ENCODE measurements at places on chromosomes 16 and 17.
A peak's percentile ranks its signal among the peaks of the same experiment; 100 is the strongest.

- no peak for DNase-seq
Measured at GRCh38 chr17:82153295-82153691, 55.3 kb upstream of the FASN start.

GRCh38 chr16:55482056-55482455 lies 3.1 kb downstream of the MMP2 start:
- no peak for DNase-seq

- peak; percentile 63 for DNase-seq
Measured at GRCh38 chr16:6081320-6081976, 983.9 kb upstream of the EEF2KMT start.

DNA sequence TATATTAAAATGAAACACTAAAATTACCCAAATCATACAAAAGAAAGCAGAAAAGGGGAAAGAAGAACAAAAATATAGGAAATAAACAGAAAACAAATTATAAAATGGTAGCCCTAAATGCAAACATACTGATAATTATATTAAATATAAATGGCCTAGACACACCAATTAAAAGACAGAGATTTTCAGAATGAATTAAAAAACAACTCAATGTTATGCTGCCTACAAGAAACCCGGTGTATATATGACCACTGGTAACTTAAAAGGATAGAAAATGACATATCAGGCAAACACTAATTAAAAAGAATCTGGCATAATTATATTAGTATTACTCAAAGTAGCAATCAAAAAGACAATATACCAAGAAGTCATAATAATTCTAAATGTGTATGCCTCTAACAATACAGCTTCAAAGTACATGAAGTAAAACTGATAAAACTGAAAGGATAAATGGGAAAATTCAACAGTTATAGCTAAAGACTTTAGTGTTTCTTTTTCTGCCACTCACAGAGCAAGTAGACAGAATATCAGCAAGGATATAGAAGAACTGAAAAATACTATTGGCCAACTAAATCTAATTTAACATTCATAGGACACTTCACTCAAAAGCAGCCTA lies 7.5 kb upstream of the FAM20A start:
- DNase-seq = no peak

- DNase-seq = no peak
Measured at GRCh38 chr17:77211681-77212080, 70.9 kb downstream of the SEC14L1 start.

GRCh38 chr16:86396901-86397311 lies 113.4 kb upstream of the FOXF1 start:
- DNase-seq = peak; percentile 82

DNA sequence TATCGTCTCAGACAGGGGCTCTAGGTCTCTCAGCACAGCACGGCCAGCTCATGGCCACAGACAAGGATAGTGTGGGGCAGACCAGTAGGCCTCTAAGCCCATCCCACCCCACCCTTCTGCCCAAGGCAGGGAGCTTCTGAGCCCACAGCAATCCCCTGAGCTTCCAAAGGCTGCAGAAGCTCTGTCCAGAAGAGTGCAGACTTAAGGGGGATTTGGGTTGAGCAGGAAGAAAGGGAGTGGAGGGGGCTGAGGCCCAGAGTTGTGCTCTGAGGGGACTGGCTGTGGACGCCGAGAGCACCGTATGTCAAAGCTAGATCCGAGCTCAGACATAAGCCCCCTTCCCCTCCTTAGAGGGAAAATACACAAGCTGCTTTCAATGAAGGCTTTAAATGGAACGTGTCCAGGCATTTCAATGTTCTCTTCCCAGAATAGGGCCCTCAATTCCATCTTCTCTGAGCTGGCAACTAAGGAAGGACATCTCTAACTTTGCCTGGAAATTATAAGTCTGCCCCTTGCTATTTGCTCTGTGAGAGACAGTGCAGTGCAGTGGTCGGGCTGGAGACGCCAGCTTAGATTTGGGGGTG lies 116.4 kb upstream of the RPL38 start:
- no peak for DNase-seq

GRCh38 chr16:87603684-87604633 lies 1.7 kb downstream of the JPH3 start:
- no peak for DNase-seq

GRCh38 chr16:84477661-84478060 lies 26.8 kb downstream of the MEAK7 start:
- DNase-seq = no peak

DNA sequence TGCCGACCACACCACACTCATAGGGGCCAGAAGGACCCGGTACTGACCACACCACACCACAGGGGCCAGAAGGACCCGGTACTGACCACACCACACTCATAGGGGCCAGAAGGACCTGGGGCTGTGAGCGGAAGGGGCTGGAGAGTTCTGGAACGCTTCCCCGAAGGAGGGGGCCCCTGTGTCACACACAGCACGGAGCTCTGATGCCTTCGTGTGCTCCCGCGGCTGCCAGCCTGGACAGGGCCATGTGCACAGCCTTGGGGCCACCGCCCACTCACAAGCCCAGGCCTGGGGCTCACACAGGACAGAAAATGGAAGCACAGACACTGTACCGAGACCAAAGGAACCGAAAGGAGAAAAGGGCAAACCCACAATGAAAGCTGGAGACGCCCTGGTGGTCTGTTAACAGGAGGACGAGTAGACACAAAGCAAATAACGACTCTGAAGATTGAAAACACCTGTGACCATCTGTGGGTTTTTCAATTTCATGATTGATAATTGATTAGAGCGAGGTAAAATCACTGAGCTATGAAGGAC lies 106.5 kb upstream of the METRNL start:
- no peak for DNase-seq

DNA sequence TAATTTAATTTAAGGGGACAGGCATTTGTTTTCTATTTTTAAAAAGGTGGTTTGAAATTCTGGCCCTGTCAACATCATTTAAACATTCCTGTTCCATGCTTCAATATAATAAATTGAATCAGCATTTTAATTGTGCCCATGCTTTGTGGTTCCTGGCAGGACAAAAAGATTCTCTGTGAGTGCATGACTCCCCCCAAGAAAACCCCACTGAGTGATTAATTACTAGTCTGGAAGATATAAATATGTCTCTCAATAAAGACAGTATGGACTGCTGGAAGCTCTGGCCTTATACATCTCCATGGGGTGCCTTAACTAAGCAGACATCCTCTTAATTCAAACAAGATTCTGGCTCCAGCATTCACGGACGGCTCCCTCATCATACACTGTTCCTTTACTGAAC lies 95.0 kb upstream of the PSMD7 start:
- no peak for DNase-seq

DNA sequence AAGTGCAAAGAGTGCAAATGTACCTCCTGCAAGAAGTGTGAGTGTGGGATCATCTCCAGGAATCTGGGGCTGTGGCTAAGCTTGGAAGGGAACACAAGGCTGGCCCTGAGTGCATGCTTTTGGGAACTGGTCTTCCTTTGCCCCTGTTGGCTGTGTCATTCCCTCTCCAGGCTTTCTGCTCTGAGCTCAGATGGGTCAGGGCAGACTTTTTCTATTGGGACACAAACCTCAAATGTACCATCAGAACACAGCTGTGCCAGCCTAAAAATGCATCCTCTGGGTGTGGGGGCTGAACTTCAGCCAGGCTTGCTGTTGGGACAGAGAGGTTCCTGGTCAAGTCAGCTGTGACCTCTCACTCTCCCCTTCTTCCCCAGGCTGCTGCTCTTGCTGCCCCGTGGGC lies 914 bp downstream of the MT1B start:
- no peak for DNase-seq

GRCh38 chr16:82682767-82683166 lies 56.0 kb downstream of the CDH13 start:
- no peak for DNase-seq

GRCh38 chr16:54165912-54166865 lies 120.4 kb downstream of the IRX3 start:
- DNase-seq = no peak

DNA sequence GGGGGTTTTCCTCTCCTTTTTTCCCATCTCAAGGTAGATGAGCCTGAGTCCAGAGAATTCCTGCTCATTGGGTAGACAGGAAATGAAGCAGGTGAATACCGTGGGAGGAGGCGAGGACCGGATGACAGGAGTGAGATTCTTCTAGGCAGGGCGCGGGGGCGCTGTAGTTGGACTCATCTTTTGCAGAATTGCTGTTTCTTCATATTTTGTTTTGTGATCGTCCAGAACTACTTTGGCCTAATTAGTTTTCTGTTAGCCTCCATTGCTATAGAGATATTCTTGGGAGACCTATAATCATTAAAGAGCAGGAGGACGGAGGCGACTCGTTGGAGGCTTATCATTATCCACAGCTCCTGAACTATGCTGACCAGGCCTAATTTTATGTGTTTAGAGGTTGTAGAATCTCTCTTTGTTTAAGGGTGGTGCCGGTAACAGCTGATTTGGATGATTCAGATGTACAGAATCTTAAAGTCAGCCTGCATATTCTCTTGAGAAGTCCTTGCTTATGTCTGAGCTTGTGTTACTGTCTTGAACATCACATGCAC lies 650 bp downstream of the ATP6V0A1 start:
- DNase-seq = peak; percentile 34

GRCh38 chr17:65556014-65556909 lies 5.2 kb downstream of the AXIN2 start:
- DNase-seq = peak; percentile 84

DNA sequence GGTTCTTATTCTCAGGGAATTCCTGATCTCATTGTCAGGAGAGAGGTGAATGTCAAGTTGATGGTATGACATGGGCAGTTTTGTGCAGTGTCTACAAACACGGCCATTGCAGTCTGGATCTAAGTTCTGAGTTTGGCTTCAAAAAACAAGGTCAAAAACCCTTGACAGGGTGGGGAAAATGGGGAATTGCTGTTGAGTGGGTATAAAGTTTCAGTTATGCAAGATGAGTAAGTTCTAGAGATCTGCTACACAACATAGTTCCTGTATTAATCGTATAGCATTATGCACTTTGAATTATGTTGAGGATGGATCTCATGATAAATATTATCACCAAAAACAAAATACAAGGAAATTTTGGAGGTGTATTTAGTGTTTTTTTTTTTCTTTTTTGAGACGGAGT lies 36.6 kb upstream of the CARMIL2 start:
- no peak for DNase-seq

DNA sequence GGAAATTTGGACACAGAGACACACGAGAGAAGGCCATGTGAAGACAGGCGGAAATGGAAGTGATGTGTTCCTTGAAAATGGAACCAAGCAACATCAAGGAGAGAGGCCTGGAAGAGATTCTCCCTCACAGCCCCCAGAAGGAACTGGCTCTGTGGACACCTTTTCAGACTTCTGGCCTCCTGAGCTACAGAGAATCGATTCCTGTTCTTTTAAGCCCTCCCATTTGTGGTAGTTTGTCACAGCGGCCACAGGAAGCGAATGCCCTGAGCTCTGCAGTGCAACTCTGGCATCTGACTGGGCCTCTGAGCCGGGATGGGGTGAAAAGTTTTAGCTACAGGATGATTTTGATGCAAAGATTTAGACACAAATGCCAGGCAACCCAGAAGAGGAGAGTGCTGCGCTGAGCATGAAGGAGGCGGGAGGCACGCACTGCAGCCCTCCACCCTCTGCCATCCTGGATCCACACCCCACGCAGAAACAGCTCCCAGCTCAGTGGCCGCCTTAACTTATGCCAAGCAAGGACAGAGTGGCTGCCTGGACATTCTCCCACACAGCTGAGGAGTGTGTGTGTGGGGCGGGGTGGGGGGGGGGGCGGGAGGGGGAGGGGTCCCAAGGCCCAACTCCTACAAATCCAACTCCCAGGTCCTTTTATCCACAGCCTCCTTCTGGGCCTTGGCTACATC lies 2.2 kb downstream of the TIMP2 start:
- no peak for DNase-seq

GRCh38 chr16:10296956-10297340 lies 88.9 kb upstream of the ATF7IP2 start:
- DNase-seq = no peak

DNA sequence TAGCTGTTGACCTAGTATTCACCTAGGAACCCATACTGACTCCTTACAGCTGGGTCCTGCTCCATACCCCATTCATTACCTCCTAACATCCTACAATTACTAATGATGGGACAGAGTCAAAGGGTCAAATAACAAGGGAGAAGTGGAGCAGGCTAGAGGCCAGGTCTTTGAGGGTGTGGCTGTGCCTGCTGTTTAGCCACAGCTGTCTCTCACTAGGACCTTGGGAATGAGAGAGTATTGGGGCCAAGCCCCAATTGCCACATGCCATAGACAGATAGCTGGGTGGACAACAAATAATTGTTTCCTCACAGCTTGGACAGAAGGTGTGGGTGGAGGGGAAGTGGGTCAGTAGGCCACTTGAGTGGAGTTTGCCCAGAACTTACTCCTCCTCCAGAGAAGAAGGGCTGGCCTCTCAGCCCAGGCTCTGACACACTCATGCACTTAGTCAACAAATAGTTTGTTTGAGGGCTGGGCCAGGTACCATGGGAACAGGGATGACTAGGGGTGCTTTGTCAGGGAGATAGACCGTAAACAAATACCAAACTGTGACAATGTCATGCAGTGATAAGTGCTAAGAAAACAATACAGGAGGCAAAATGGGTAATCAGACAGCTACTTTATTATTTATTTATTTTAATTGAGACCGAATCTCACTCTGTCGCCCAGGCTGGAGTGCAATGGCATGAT lies 10.2 kb upstream of the CENPT start:
- peak; percentile 34 for DNase-seq

- DNase-seq = peak; percentile 89
Measured at GRCh38 chr16:1152123-1152638, 725 bp upstream of the CACNA1H start.

DNA sequence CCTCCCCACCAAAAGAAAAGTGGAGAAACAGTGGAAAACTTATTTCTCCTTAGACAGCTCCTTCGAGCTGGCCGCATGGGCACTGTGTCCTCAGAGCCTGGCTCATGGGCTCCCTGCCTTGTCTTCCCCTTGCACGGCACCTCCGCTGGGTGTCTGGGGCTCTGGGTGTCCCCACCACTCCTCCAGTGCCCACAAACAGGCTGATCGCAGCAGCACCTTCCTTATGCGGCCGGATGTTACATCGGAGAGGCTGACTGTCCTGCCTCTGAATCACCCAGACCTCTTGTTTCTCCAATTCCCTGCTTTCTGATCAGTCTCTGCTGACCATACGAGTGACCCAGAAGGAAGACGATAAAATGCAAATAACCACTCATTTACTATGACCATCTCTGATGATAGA lies 121.7 kb downstream of the SLC39A11 start:
- DNase-seq = no peak

DNA sequence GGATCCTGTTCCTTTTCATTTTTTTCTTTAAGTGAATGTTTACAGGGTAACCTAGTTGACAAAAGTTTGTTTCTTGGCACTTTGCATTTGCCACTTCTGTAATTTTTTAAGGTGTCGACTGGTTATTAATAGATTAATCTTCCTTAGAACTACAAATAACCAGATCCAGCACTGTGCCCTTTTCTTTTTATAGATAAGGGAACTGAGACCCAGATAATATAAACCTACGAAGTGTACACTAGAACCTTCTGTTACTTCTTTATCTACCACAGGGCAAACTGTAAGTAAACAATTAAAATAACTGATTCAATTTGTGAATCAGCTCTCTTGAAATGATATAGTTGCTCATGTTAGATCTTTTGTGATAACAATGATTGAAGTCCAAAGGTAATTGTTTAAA lies 55.4 kb downstream of the NLK start:
- DNase-seq = no peak
